DMS79 (cell line): ENCODE measurements at places on chromosomes 13 and 19.

- no peak for DNase-seq
Measured at GRCh38 chr13:98681049-98681448, 71.4 kb downstream of the SLC15A1 start.

DNA sequence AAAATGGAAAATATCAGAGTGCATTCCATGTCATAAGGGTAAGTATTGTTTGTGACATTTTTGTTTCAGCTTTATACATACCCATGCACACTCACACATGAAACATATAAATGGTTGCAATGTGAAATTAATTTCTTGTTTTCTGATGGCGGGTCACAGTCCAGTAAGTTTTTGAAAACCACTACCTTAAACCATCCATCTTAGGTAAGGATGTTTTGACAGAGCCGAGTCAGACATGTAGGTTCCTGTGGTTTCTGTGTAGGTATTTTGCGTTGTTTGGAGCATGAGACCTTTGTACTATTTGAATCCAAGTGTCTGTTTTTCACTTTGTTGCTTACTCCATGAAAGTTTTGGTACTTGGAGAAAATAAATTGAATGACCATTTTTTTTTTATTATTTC lies 121.7 kb downstream of the B3GLCT start:
- DNase-seq: no peak

GRCh38 chr19:40192758-40193586 lies 1.7 kb downstream of the MAP3K10 start:
- no peak for DNase-seq

DNA sequence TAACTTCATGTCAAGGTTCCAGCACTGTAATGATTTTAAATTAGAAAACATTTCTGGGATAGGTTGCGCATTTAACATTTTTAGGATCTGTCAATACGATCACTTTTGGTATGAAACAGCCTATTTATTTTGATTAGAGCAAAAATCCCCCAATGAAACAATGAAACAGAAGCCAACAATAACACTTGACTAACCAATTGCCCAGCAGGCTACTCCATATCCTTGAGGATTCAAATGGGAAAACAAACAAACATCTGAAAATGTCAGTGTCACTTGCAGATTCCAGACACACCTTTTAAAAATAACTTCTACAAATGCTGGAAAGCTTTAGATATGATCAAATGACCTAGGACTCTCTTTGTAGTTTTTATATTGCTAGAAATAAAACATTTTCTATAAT lies 1412.5 kb upstream of the PRR20A start:
- DNase-seq: no peak

- no peak for DNase-seq
Measured at GRCh38 chr19:2476451-2477140, 669 bp downstream of the GADD45B start.

- no peak for DNase-seq
Measured at GRCh38 chr19:5588441-5588840, 20.7 kb upstream of the TINCR start.

- no peak for DNase-seq
Measured at GRCh38 chr13:22789916-22790315, 390.9 kb upstream of the SGCG start.

DNA sequence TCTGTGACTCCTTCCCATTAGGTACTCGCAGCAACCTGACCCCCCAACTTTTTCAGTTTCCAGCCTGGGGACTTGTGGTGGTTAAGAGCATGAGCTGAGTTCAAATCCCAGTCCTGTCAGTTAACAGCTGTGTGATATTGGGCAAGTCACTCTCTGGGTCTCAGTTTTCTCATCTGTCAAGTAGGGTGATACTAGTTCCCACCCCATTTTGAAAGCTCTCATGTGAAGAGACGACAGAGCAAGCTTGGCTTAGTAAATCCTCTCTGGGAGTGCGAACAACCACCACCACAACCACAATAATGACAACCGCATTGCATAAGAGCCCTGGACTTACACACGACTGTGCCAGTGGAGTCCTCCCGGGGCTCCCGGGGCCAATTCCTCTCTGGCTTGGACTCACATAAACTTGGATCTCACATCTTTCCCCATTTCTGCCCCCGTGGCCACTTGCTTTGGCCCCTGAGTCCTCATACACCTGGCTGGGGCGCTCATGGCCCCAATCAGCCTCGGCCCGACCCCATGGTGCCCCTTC lies 454 bp downstream of the BLVRB start:
- no peak for DNase-seq

DNA sequence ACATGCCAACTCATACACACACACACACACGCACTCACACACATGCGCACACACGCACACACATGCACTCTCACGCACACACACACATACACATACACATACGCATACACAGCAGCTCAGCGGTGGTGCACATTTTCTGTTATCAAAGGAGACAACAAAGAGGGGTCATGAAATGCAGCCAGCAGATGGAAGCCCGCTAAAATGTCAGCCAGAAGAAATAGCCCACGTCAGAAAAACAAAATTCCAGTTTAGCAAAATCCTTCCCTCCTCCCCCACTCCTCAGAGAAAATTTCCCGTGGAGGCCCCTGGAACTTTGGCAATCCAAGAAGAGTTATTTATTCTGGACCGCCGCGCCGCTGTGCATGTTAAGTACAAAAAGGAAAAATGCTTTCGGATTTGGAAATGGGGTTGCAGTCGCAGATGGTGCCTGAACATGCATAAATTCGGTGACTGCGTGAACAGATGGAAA lies 114.6 kb upstream of the VSTM2B start:
- DNase-seq: no peak

DNA sequence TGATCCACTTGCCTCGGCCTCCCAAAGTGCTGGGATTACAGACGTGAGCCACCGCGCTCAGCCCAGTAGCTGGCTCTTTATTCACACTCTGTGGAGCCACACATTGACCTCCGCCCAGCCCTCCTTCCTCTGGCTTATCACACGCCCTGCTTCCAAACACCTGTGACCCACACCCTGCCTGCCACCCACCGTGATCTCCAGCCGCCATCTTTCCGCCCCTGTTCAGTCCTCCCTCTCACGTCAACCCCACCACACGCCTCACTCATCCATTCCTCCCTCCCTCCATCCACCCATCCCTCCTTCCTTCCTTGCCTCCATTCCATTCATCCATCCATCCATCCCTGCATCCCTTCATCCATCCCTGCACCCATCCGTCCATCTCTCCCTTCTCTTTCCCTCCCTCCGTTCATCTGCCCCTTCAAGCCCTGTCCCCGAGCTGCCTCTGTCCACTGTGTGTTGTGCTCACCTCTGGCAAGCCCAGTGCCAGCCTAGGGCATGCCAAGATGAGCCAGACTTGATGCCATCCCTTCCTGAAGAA lies 17.6 kb downstream of the ZNF296 start:
- no peak for DNase-seq

GRCh38 chr19:52542984-52543664 lies 15.7 kb downstream of the ZNF808 start:
- no peak for DNase-seq

- DNase-seq: no peak
Measured at GRCh38 chr19:32246006-32246405, 99.4 kb upstream of the ZNF507 start.

- DNase-seq: no peak
Measured at GRCh38 chr19:34232566-34233481, 21.5 kb upstream of the GARRE1 start.

GRCh38 chr13:52377898-52378297 lies 28.1 kb downstream of the THSD1 start:
- no peak for DNase-seq

- no peak for DNase-seq
Measured at GRCh38 chr19:4288091-4288777, 9.2 kb downstream of the SHD start.

- no peak for DNase-seq
Measured at GRCh38 chr13:20121159-20121525, 39.7 kb downstream of the GJA3 start.

- DNase-seq: peak; percentile 40
Measured at GRCh38 chr19:38079926-38080380, 144.1 kb downstream of the DPF1 start.

DNA sequence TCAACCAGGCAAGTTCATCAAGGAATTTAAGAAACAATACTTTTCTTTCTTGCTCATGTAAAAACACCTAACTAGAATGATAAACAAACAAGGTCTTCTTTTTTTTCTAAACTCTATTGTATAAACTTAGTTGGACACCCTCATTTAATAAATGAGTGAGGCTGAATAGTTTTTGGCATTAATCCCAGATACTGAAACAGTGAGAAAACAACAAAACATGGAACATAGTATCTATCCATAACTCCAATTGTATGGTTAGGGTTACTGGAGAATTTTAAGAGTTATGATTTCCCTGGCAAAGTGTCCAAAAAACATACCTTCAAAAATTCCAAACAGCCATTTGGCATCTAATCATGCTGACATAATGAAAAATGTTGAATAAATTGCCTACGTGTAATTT lies 5.8 kb upstream of the POMP start:
- DNase-seq: no peak

DNA sequence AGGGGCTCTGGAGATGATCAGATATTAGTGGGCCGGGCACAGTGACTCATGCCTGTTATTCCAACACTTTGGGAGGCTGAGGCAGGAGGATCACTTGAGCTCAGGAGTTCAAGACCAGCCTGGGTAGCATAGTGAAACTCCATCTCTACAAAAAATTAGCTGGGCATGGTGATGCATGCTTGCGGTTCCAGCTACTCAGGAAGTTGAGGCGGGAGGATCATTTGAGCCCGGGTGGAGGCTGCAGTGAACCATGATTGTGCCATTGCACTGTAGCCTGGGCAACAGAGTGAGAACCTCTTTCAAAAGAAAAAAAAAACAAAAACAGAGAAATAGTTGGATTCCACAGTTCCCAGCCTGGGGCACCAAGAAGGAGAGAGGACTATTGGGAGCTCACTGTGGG lies 17.9 kb upstream of the SHFL start:
- DNase-seq: no peak

DNA sequence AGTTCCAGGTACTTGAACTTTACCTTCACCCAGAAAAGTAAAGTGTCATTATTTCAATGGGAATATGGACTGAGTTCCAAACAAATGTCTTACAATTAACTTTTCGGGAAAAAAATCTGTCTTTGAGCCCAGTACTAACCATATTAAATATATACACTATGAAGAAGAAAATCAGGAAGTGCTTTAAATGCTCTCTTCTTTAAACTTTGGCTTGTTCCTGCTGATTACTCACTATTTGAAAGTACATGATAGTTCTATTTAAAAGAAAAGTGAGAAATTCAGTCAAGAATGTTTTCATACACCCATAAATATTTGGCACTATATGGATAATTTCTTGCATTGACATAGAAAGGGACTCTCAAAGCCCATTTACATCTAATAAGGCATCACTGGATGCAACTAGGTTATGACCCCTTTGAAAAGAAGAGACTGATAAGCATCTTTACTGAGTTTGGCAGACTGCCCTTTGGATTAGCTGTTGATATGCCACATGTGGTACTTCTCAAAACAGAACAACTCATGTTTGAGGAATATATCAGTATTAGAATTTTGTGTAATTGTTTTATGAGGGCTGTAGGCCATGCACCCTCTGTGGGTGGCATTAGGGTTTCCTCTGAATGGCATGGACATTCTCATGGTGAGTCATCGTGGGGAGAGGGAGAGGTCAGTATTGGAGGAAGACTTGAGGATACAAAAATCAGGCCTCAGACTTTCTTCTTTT lies 25.0 kb upstream of the VWA8 start:
- peak; percentile 62 for DNase-seq

DNA sequence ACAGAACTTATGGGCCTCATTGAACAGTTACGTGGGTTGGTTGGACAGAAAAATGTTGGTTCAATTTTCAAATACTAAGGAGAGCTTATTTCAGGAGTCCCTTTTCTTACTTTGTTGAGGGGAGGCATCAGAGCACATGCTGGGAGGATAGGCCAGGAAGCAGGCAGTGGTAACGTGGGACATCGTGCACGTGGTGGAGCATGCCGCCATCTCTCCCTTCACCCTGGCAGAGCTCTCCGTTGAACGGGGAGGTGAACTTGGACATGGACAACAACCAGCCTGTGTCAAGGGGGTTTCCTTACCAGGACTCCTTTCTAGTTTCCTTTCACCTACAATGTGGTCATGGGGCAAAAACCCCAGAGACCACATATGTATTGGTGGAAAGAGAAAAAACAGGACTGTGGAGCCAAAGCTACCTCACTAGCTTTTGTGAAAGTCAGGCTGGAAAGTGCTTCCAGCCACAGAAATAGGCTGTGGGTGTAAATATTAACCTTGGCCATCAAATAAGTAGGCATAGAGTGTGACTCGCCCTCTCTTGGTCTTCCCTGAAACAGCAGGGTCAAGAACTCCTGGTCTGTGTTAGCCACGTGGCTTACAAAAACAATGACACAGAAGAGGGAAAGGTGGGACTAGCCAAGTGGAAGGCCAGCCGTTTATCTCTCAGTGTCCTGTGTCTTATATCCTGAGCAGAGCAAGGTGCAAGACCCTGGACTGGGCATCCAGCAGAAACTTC lies 14.4 kb downstream of the MICOS13 start:
- no peak for DNase-seq

- no peak for DNase-seq
Measured at GRCh38 chr19:17323300-17323963, 11.2 kb downstream of the ANO8 start.

DNA sequence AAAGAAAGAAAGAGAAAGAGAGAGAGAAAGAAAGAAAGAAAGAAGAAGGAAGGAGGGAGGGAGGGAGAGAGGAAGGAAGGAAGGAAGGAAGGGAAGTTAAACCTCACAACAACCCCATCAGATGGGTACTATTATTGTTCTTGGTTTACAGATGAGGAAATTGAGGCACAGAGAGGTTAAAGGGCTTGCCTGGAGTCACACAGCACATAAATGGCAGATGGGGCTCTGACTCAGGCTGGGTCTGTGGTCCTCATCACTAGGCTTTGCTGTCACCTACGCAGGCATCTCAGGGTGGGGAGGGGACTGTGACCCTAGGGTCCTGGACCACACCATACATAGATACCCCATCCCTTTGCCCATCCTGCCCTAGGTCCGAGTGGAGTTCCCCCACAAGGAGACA lies 36.3 kb downstream of the RDH8 start:
- no peak for DNase-seq

DNA sequence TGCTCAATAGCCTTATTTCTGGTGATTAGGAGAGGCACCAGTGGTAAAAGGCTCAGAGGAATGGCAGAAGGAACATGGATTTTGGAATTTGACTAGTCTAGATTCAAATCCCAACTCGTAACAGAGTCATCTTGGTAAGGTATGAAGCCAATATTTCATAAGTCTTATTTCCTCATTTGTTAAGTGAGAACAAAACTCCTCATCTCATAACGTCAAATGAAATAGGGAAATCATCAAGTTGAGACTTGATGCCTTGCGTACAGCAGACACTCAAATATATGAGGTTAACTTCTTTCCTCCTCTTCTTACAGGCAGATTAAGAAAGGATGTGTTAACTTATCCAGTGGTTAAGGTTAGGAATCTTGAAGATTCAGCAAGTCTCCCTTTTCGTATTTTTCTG lies 189.2 kb downstream of the DLEU7 start:
- DNase-seq: no peak
